SW480 (cell line): ENCODE measurements at places on chromosomes 13 and 19.

DNA sequence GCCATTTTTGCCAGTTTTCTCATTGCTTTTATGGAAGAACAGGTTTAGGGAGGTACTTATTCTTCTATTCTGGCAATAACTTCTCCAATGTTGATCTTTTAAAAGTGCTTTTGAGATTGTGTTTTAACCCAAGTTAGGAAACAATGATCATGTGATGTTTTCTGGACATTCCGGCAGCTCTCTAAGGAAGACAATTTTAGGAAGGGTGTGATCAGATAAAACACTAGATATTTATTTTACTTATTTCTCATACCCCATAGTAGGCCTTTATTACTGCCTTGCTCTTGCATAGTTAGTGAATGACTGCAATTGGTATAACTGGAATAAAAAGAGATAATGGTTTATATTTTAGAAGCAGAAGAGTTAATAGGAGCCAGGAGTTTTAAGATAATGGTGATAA, 68.4 kb upstream of the SPATA13 start:
- DNase-seq = no peak

DNA sequence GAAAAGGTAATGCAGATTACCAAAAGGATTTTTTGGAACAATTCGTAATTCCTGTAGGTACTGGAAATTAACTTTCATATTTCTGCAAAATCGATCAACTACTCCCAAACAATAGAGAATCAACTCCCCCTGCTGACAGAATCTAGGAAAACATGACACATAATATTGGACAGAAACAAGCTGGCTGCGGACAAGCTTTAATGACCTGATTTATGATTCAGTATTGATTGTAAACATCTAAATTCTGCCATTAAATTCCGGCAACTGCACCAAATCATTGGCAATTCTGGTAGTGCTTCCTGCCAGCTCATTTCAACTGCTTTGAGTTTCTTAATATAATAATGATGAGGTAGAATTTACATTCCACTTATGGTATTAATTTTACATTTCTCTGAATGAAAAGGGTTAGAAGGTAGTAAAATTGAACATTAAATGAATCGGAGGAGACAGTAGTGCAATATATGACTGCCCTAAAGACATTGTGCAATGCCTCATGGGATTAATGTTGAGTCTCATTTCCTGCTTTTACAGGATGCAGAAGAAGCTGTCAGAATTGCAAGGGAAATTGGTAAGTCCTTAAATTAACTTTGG, 146.5 kb downstream of the PCCA start:
- DNase-seq = peak; percentile 39

DNA sequence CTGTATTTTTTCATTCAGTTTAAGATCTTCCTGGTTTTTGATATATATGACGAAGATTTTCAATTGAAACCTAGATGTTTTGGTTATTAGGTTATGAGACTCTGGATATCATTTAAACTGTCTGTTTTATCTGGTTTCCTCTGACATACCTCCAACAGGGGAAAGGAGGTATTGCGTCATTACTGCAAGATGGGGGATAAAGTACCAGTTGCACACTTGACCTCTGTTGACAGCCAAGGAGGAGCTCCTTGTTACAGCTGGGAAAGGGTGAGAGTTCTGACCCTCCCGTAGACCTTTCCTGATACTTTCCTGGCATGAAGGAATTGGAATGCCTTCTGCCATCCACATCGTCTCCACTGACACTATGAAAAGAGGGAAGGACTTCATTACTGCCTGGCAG, 82.0 kb upstream of the SHISA2 start:
- DNase-seq = no peak

DNA sequence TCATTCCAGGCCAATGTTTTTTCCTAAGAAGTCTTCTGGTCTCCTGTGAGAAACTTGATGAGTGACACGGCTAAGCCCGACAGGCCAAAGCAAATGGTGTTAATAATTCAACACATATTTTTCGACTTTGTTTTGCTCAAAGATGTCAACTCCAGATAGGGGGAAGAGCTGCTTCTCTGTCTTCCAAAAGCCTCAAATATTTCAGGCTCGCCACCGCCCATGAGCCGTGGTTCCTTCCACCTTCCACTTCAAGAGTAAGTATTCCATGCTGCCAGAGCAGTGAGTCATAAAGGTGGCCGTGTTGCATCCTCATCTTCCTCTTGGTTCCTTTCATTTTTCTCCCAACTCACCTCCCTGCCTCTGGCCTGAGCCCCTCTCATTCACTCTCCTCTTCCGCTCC, 272.6 kb downstream of the EFNB2 start:
- DNase-seq = peak; percentile 34

DNA sequence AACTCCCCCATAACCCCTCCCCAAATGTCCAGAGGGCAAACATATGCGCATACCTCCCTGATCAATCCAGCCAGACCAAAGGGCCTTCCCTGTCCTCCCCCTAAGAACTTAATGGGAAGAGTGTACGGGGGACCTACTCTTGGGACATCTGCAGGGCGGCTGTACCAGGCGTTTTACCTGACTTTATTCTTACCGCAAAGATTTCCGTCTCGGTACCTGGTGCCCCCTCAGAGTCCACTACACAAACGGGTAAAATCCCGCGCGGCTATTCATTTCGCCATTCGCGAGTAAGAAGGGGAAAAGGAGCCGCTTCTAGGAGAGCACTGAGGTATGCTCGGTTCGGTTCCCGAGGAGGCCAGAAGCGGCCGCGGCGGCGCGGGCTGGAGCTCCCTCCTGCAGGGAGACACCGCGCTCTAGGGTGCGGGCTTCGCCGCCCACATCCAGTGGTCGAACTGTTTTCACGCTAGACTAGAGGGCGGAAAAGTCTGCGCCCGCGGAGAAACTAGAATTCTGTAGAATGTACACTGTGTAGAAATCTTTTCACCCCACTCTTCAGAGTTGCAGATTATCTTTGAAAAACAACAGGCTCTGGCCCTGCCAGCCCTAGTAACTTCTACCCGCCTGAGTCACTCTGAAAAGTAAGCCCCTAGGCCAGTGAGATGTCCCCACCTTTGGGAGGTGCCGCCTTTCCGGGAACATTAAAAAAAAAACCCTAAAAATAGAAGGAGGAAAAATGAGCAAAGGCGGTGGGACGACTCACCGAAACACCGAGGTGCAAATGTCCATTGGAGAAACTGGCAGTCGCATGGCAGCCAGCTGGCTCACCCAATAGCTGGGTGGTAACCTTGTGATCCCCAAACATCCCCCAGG, 3.8 kb upstream of the TSHZ3 start:
- DNase-seq = no peak

DNA sequence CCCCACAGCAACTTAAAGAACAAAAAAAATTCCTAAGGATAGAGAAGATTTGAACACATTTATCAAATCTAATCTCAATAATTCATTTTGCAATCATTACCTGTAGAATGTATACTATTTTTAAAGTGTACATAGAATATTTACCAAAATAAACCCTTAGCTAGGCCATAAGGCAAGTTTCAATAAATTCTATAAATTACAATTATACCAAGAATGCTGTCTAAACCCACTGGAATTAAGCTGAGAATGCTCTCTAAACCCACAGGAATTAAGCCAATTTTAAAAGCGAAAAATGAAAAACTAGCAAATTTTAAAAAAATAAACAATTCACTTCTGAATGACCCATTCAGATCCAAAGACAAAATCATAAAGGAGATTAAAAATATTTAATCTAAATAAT, 540.4 kb upstream of the NBEA start:
- DNase-seq = no peak

- DNase-seq = no peak
Measured at GRCh38 chr13:41660411-41660810, 203.1 kb downstream of the RGCC start.

DNA sequence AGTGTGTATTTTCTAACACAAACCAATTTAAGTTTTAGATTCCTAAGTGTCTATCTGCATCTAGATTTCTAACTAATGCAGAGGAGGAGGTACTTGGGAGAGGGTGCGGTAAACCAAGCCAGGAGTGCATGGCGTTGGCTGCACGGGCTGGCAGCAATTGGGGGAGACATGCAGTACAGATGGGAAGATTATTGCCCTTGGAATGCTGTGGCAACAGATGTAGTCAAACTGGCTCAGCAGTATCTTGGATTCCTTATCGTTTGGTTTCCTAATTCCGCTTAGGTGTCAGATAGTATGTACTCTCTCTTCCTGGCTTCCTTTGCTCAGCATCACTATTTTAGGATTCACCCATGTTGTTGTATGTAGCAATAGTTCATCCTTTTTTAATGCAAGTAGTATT, 29.4 kb upstream of the STK24 start:
- DNase-seq = no peak
